IPS DF 6.9 (cell line): ENCODE measurements at places on chromosomes 12 and 14.

DNA sequence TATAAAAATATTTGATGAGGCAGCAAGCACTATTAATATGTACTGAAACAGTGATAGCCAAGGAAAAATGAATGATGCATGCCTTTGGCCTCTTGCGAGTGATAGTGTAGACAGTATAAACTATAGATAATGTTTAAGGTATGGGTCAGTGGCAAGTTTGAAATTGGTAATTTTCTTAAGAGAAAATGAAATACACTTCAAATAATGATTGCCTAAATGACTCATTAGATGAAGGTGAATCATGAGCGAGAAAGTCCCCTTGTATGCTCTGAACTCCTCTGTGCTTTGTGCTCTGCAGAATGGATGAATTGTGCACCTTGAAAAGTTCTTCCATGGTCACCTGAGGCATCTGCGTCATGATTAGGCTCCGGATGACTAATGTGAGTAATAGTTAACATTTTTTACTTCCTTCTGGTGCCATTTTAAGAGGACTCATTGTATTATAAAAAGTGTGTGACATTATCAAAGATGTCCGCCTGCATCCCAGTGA, 84.9 kb upstream of the RTL1 start:
- no peak for DNase-seq

- no peak for DNase-seq
These were observed 82.5 kb downstream of the MED13L start for GRCh38 chr12:116194935-116195431.

DNA sequence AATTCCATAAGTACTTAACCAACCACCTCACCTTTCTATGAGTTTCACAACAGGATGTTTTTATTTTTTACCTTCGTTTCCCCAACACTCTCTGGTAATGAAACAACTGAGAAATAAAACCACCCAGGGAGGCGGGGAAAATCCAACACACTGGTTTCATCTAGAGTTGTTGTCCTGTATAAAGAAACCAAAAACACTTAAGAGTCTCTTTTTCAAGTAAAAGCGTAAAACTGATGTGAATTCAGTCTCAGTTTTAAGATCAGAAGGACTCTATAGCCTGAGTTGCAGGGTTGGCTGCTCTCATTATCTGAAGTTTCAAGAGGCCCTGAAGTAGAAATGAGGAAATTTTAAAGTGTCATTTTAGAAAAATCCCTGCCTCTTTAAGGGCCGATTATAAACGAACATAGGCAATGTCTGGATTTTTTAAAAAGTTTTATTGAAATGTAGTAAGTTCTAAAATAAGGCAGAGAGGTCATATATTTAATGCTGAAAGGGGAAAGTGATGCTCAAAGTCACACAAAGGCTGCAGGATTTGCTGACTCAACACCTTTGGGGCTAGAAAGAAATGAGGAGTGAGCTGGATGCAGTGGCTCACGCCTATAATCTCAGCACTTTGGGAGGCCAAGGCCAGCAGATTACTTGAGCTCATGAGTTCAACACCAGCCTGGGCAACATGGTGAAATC, 27.2 kb downstream of the HIGD1C start:
- no peak for DNase-seq

DNA sequence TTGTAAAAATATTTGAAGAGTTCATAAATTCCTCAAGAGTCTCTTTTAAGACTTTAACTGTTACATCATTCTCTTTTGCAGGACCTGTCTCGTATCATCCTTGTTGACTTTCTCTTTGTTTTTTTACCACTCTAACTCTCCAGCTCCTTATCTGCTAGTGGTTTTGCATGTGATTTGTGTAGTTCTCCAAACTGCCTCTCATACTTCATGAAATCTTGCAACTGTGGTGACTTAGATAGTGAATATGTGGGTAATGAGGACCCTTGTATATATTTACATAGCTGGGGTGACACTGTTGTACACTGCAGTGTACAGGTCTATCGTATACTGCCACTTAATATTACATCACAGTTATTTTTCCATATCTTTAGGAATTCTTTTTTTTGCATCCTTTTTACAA, 40.2 kb upstream of the EMP1 start:
- DNase-seq = no peak

- no peak for DNase-seq
These were observed 46.0 kb upstream of the DYNC1H1 start for GRCh38 chr14:101918065-101918989.

GRCh38 chr12:122888232-122888752, 7.6 kb downstream of the VPS37B start:
- no peak for DNase-seq

GRCh38 chr12:79486154-79486553, 204.6 kb downstream of the PAWR start:
- DNase-seq = no peak

DNA sequence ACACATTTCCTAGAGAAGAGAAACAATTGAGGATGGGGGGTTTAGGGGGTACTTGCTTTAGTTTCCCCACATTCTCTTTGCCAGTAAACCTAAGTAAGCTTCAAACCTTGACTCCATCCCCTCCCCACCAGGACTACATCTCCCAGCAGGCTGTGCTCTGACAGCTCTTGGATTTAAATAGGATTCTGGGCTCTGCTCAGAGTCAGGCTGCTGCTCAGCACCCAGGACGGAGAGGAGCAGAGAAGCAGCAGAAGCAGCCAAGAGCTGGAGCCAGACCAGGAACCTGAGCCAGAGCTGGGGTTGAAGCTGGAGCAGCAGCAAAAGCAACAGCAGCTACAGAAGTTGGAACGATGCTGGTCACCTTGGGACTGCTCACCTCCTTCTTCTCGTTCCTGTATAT, 20.6 kb downstream of the RDH12 start:
- DNase-seq = no peak

DNA sequence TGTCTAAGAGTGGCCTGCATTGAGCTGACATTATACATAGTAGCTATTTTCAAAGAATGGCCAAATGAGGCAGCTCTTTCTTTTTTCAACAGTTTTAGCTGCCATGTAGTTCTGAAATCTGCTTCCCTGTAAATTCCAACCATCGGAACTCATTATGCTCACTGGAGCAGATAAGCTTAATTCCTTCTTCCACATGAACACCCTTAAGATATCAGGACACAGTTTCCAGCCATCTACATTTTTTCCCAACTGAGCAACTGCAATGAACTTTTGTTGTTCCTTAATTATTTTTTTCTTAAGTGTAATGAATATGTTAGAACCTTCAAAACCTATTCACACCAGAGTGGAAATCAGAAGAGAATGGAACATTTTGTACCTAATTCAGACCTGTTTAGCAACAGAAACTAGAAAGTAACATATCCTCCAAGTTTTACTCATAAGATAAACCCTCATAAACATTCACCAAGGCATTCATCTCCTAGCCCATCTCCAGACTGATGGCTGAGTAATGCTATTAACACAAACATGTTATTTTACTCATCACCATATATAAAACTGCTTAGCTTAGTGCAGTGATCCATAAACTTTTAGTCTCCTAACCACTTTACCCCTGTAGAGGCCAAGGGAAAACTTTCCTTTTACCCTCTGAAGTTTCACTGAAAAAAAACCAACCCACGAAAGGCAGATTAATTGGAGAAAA, 296.1 kb upstream of the SYT1 start:
- no peak for DNase-seq

DNA sequence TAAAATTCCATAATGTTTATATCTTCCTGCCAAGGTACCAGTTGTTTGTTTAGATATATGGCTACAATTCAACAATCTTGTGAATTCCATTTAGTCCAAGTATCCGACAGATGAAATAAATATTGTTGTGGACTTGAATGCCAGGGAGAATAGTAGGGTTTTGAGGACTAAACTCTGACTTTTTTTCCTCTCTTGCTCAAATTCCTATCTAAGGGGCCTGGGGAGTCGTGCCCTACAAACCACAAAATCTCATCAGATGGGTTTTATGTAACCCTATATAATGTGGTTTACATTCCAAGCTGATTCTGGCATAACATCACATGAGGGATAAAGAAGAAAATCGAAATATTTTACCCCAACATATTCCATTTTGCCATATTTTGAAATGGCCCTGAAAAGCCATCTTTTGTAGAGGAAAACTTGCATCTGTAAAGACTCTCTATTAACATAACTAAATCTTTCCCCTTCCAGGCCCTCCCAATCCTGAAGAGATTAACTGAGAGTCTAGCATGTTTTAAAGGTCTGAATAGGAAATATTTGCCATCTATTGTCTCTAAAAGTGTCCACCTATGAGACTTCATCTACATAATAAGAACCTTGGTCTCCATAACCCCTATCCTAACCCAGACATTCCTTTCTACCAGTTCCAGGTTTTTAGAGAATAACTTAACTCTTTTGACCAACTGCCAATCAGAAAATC, 184.7 kb upstream of the KITLG start:
- DNase-seq = no peak

GRCh38 chr12:132108211-132108832, 35.8 kb downstream of the DDX51 start:
- DNase-seq = no peak

- no peak for DNase-seq
These were observed 23.1 kb downstream of the SPIC start for GRCh38 chr12:101498252-101498651.

DNA sequence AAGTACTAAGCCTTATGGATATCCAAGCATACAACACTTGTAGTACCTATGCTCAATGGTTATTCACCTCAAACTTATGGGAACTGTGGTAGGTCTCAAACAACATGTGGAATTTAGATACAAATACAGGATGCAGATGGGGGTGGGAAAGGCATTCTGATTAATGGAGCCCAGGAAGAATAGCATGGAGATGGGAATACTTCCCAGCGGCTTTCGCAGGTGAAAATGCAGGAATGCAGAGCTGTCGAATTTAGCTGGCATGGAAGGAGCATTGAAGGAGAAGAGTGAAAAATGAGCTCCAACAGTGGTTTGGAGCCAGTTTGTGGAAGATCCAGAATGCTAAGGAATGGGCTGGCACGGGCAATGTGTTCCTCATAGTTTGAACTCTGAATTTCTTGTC, 89.9 kb downstream of the NKX2-1 start:
- no peak for DNase-seq

- DNase-seq = no peak
These were observed 23.2 kb downstream of the CCND2 start for GRCh38 chr12:4296751-4297150.

- DNase-seq = no peak
These were observed 11.8 kb downstream of the P2RX7 start for GRCh38 chr12:121144416-121144914.

- no peak for DNase-seq
These were observed 82.3 kb downstream of the KCNMB4 start for GRCh38 chr12:70448371-70448770.

GRCh38 chr14:91458612-91459011, 41.0 kb upstream of the CCDC88C start:
- DNase-seq = no peak

DNA sequence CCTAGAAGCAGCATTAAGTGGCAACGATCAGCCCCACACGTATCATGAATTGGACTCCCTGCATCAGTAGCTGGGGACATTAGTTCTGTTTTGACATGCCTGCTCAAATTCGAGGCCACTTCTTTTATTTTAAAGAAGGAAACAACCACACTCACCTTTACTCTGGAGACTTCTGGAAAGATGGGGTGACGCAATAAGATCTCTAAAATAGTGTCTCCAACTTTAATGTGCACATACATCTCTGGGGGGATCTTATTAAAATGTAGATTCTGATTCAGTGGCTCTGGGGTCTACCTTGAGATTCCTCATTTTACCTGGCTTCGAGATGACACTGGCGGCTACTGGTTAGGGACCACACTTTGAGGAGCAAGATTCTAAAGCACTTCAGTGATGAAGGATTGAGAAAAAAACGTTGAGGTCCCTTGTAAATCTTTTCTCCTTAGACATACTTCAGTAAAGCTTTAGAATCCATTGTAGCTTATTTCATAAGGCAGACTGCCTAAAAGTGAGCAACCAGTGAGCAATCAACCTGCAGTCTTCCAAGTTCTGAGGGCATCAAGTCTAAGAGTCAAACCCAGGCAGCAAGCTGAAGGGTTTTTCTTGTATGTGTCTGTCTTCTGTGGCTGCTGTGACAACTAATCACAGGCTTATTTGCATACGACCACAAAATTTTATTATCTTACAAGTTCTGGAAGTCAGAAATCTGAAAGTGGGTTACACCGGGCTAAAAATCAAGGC, 718.6 kb upstream of the TBX3 start:
- no peak for DNase-seq

DNA sequence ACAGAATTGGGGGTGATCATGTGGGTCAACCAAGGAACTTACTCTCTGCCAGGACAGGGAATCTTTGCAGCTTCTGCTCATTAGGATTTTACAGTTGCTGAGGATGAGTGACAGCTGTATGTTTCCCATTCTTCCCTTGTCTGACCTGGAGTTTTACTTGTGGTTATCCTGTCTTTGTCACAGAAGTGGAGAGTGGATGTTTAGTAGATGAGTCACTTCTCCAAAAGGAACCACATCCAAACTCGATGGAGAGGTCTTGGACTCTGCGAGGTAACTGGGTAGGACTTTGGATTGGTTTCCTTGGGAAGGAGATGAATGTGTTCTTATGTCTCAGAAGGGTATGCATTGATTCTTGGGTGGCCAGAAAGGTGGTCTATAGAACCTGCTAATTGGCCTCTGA, 53.8 kb upstream of the USP44 start:
- no peak for DNase-seq

- no peak for DNase-seq
These were observed 45.7 kb upstream of the VASH1 start for GRCh38 chr14:76715511-76716081.

DNA sequence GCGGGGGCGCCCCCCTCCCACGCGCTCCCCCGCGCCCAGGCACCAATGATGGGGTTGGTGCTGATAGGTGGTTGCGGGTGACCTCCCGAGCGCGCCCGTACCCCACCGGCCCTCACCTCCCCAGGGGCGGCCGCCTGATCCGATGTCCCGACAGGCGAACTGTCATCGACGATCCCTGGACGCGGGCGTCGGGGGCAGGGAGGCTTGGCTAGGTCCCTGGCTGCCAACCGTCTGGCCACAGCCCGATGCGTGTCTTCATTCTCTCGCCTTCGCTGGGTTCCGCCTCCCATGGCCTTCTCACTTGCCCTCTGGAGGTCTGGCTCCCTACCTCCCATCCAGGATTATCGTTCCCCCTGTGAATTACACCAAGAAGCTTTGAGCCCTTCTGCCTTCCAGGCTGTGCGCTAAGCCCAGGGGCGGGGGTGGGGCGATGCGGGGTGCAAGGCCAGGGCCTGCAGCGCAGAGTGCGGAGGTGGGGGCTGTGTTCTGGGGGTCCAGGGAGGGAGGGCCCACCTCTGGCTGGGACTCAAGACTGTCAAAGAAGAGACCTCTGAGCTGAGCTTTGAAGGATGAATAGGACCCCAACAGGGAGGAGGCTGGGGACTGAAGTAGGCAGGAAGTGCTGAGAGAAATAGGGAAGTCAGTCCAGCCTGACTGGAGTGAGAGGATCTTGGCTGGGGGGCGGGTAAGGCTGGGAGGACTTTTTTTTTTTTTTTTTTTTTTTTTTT, 7.7 kb upstream of the RACGAP1 start:
- DNase-seq = no peak
